ENCODE measurements at places on chromosomes 4 and X.
A peak's percentile ranks its signal among the peaks of the same experiment; 100 is the strongest.

DNA sequence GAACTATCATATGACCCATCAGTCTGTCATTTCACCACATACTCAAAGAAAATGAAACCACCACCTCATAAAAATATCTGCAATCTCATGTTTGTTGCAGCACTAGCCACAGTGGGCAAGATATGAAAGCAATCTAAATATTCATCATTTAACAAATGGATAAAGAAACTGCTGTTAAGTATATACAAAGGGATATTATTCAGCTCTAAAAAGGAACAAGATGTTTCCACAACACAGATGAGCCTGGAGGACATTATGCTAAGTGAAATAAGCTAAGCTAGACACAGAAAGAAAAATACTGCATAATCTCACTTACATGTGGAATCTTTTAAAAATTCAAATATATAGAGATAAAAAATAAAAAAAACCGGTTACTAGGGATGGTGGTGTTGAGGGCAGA is 108.2 kb upstream of the BRWD3 start:
- DNase-seq, result no peak

DNA sequence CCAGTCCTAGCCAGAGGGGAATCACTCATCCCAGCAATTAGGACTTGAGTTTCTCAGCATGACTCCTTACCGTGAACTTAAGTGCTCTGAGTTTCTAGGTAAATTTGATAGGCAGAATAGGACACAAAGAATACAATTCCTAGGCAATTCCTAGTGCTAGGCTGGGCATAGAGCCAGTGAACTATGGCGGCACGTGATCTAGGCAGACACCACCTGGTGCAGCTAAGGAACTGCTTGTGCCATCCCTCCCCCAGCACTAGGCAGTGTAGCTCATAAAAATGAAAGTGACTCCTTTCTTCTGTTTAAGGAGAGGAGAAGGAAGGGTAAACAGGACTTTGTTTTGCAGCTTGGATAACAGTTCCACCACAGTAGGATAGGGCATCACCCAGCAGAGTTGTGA is 736.3 kb upstream of the PCDH7 start:
- no peak for DNase-seq

DNA sequence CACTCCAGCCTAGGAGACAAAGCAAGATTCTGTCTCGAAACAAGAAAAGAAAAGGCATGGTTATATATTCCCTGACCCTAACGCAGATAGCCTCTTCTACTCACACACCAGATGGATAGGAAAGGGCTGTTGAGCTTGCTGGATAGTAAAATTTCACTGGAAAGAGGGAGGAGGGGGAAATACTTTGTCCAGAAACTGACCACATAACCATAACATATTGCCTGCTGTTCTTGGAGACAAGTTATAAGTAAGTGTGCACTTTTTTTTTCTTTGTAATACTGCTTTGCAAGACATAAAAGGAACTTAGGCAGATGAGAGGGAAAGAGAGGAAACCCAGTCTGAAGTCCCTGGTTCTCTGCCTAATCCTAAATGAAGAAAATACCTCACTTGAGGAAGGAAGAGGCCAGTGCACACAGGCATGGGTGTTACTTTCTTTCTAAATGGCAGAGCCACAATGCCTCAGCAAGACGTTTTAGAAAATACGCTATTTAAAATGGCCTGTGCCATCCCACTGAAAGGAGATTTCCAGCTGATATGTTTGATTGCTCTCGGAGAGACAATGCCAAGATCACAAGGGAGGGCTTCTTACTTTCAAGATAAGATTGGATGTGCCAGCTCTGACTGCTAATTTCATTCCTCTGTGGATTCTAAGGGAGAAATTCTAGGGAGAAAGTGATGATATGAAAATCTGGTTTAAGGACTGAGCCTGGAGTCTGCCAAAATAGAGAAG is 140.6 kb downstream of the DCTD start:
- no peak for DNase-seq

DNA sequence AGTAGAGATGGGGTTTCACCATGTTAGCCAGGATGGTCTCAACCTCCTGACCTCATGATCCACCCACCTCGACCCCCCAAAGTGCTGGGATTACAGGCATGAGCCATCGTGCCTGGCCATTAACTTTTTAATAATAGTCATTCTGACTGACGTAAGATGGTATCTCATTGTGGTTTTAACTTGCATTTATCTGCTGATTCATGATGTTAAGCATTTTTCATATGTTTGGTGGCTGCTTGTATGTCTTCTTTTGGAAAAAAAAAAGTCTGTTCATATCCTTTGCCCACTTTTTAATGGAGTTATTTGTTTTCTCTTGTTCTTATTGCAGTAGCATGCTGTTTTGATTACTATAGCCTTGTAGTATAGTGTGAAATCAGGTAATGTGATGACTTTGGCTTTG is 45.8 kb downstream of the ANXA10 start:
- DNase-seq, result no peak

- peak; percentile 76 for DNase-seq
Measured at GRCh38 chrX:150203248-150203645, 159.9 kb upstream of the MAMLD1 start.

GRCh38 chr4:1026115-1026514 is 14.7 kb downstream of the FGFRL1 start:
- peak; percentile 41 for DNase-seq

DNA sequence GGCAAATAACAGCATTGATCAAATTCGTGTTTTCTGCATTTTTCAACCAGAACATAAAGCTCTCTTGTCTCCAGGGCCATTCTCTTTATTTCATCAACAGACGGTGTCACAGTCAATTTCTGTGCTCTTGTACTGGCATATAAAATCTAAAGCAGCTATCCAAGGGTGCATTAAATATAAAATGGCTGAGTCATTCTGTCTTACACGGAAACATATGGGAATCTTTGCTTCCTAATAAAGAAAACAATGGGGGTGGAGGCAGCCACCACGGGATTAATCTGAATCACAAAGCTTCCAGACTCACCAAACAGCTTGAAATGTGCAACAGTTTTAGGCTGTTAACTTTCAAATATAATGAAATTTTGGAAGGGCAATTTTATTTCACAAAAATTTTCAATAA is 132.6 kb downstream of the IL15 start:
- no peak for DNase-seq

- DNase-seq, result no peak
Measured at GRCh38 chrX:123064053-123064452, 120.0 kb upstream of the GRIA3 start.

GRCh38 chrX:119013164-119013563 is 38.7 kb downstream of the LONRF3 start:
- no peak for DNase-seq

- DNase-seq, result no peak
Measured at GRCh38 chrX:101051153-101051548, 760 bp downstream of the TRMT2B start.

GRCh38 chr4:150181536-150181935 is 103.3 kb downstream of the DCLK2 start:
- no peak for DNase-seq

DNA sequence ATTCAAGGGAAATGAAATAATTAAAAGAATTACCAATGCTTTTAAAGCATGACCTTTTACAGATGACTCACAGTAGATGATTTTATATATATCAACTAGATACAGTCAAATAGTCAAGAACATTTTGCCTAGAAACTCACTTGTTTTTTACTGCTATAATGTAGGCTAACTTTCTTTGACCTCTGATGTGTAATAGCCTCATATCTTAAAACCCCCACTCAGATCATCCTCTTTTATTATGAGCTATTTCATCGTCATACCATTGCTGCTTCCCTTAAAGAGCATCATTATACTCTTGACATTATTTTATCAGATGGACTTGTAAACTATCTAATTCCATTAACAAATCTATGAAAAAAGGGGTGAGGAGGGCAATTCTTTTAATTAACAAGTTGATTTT is 355.9 kb upstream of the AGA start:
- DNase-seq, result no peak

GRCh38 chrX:155923200-155923599 is 42.1 kb downstream of the VAMP7 start:
- no peak for DNase-seq

- peak; percentile 28 for DNase-seq
Measured at GRCh38 chrX:5876984-5877596, 351.6 kb downstream of the NLGN4X start.

- DNase-seq, result no peak
Measured at GRCh38 chr4:126012691-126013290, 698.0 kb downstream of the FAT4 start.

- no peak for DNase-seq
Measured at GRCh38 chr4:142416121-142416520, 430.0 kb downstream of the INPP4B start.

GRCh38 chr4:186643501-186644310 is 80.0 kb downstream of the FAT1 start:
- DNase-seq, result no peak

DNA sequence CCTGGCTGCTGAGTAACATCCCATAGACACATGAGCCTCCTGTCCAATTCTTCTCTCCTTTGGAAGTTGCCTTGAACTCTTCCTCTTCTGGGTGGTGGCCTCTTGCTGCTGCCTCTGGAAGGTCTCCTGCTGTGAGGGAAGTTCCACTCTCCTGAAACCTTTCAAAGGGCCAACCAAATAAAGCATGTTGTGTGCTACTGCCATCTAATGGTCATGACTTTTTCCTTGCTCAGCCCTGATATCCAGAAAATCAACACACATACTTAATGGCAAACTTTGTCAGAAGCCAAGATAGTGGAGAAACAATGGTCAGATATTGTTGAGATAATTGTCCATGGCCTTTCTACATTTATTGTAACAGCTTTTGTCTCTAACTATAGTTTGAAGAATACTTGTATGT is 19.1 kb upstream of the ZXDA start:
- DNase-seq, result peak; percentile 27

GRCh38 chrX:35122756-35123155 is 180.2 kb downstream of the FAM47B start:
- no peak for DNase-seq

DNA sequence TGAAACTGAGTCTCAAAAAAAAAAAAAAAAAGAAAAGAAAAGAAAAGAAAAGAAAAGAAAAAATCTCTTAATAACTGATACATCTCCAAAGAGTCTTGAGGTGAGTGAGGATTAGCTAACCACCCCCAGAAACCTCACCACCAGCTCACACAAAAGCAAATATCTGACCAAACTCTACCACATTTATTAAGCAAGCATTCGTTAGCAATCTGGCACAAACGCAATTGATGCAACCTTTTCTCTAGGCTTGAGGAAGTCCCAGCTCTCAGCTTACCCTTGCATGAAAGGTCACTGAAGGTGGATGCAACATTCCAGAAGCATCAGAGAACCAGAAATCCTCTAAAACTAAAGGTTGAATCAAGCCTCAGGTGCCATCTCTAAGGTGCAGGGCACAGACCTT is 231.9 kb upstream of the BCOR start:
- DNase-seq, result peak; percentile 5

DNA sequence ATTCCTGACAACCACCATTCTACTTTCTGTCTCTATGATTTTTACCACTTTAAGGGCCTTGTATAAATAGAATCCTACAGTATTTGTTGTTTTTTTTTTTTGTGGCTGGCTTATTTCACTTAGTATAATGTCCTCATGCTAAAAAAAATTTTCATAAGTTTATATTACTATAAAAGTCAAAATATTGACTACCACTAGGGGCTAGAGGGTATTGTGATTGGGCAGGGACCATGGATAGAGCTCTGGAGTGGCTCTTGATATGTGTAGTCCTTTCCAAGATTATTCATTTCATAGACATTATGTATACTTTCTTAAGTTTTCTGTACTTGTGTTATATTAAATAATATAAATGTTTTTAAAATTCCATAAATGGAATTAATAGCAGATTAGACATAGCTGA is 34.6 kb downstream of the MYOZ2 start:
- DNase-seq, result no peak

- no peak for DNase-seq
Measured at GRCh38 chrX:130772105-130772775, 130.8 kb downstream of the ENOX2 start.

DNA sequence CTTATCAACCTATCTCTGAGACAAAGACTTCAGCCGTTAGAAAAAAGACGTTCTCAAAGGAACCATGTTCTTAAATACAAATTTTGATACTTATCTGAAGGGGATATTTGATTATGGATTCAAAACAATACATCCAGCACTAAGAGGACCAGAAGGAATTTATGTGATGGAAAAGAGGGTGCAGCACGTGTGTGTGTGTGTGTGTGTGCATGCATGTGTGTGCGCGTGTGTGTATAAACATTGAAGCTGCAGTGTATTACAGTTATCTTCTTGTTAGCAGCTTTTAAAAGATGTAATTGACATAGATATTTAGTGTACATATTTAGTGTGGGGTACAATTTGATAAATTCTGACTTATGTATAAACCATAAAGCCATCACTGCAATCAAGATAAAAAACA is 44.9 kb downstream of the ANK2 start:
- no peak for DNase-seq

DNA sequence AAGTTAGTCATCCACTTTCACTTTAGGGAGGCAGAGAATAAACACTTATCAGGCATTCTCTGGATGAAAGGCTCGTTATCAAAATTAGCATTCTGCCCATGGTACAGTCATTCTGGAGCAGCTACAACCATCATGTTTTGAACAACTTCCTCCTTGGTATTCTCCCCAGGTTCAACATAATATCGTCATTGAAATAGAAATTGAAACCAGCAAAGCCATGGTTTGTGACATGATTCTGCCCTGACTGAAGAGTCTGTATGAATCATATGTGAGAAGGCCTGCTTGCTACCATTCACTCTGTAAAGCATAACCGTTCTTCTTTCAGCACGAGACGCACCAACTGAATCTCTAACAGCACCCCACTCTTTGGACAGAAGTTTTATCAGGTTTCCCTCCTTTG is 127.5 kb upstream of the RADX start:
- peak; percentile 41 for DNase-seq

GRCh38 chrX:53055244-53055849 is 6.8 kb downstream of the GPR173 start:
- no peak for DNase-seq

DNA sequence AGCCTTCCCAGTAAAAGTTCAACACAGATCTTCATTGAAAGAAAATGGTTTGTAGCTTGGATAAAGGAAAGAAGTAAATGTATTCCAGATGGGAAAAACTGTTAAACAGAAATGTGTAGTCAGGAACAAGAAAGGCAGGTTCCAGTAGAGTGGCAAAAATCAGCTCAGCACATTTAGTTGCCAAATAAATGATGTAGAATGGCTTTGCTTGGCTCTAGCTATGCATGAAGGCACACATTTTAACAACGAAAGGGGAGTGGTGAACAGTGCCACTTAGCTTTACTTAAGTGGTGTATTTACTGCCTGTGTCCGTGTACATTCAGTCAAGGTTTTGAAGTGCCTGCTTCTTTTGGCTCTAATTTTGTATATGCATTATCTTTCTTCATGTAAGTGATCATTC is 644.5 kb upstream of the ATOH1 start:
- no peak for DNase-seq

GRCh38 chrX:109826954-109827708 is 94.1 kb upstream of the ACSL4 start:
- DNase-seq, result no peak

GRCh38 chrX:153775293-153776119 is 5.3 kb upstream of the SRPK3 start:
- no peak for DNase-seq

- DNase-seq, result no peak
Measured at GRCh38 chr4:168587411-168588125, 90.7 kb downstream of the PALLD start.
